Stimulated activated CD4-positive, alpha-beta T cell treated with anti-CD3 and anti-CD28 coated beads, Interleukin-1b, Interleukin-23, amount 100 ng/mL, for 1 hour (primary cell): ENCODE measurements at places on chromosomes 1 and 21.

DNA sequence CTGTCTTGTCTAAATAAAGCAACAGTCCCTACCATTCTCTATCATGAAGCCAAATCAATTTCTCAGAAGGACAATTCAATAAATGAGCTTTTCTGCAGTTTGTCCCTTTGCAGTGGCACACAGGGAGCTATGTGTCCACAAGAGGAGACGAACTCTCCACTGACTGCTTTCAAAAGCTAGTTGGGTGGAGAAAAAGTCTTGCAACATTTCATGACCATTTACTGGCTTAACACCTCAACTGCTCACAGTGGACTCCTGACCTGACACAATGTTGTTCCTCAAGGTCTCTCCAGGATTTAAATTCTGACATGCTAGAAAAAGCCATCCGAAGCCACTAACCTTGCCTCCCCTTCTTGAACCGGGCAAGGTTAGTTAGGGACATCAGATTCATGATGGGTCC lies 111.7 kb downstream of the TIAM1 start:
- no peak for DNase-seq

GRCh38 chr1:211488641-211489040 lies 3.3 kb downstream of the RD3 start:
- DNase-seq = no peak

- DNase-seq = peak; percentile 48
Measured at GRCh38 chr1:150364231-150365003, 470 bp downstream of the RPRD2 start.

- DNase-seq = no peak
Measured at GRCh38 chr1:235617808-235618207, 31.8 kb downstream of the GNG4 start.

GRCh38 chr1:239722035-239722434 lies 335.7 kb downstream of the CHRM3 start:
- DNase-seq = no peak

- no peak for DNase-seq
Measured at GRCh38 chr1:232062967-232063366, 436.4 kb downstream of the DISC1 start.
